ENCODE measurements at places on chromosomes 7 and 10.

DNA sequence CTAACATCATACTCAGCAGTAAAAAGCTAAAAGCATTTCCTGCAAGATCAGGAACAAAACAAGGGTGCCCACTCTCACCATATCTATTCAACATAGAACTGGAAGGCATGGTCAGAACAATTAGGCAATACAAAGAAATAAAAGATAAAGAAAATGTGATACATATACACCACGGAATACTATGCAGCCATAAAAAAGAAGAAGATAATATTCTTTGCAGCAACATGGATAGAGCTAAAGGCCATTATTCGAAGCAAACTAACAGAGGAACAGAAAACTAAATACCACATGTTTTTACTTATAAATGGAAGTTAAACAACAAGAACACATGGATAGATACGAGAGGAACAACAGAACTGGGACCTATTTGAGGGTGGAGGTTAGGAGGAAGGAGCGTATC, 652.7 kb downstream of the GRID1 start:
- no peak for DNase-seq

- DNase-seq: no peak
These were observed 4.8 kb upstream of the LSM8 start for GRCh38 chr7:118179191-118179590.

DNA sequence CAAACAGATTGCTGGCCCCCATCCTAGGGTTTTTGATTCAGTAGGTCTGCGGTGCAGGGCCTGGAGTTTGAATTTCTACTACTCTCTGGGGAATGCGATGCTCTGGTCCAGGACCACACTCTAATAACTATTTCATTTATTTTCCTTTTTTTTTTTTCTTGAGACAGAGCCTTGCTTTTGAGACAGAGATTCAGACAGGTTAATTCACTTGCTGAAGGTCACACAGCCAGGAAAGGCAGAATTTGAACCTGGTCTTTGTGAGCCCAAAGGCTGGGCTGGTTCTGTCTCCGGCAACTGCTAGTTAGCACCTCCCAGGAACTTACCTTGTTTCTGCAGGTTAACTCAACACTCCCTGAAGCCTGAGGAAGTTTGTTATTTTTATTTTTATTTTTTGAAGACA, 11.5 kb downstream of the SPACDR start:
- no peak for DNase-seq

DNA sequence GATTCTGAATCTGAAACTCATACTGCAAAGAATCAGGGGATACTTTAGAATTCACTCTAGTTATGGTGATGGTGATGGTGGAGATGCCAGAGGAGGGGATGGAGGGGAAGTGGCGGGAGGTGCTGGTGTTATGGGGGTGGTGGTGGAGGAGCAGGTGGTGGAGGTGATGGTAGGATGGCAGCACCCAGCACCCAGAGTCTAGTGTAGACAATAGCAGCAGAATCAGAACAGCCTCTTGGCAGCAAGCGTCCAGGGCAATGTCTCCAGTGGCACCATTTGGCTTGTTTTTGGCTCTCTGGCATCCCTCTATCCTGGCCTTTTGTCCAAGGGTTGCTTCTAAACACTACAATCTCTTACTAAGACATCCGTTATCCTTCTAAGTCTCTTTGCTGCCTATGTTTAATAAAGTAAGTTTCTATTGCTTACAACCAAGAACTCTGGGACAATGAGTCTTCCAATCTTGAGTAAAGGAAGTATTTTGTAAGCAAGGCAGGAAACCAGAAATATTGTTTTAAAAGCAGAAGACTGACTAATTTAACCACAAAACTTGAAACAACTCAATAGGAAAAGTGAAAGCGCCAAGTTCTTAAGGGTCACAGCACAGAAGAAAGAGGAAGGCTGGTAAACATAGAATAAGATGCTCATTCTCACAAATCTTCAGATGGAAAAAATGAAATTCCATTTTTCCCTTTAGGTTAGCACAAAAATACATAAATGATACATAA, 42.4 kb upstream of the GDF10 start:
- no peak for DNase-seq

GRCh38 chr7:144969787-144970186, 133.9 kb upstream of the TPK1 start:
- DNase-seq: no peak

GRCh38 chr10:75838486-75838885, 407.1 kb downstream of the LRMDA start:
- DNase-seq: no peak

DNA sequence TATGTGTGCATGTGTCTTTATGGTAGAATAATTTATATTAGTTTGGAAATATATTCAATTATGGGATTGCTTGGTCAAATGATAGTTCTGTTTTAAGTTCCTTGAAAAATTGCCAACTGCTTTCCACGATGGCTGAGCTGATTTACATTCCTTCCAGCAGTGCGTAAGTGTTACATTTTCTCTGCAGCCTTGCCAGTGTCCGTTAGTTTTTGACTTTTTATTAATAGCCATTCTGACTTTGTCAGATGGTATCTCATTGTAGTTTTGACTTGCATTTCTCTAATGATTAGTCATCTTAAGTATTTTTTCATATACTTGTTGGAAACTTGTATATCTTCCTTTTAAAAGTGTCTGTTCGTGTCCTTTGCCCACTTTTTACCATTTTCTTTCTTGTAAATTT, 434.2 kb upstream of the POT1 start:
- DNase-seq: no peak

- no peak for DNase-seq
These were observed 43.5 kb downstream of the ZWINT start for GRCh38 chr10:56317603-56318002.

- no peak for DNase-seq
These were observed 230.1 kb upstream of the CELF2 start for GRCh38 chr10:10787586-10787985.

Measured in T-helper 22 cell (primary cell).